ENCODE measurements at places on chromosomes 11 and 22.
A peak's percentile ranks its signal among the peaks of the same experiment; 100 is the strongest.

GRCh38 chr11:3129591-3130268 is 35.4 kb downstream of the OSBPL5 start:
- DNase-seq = peak; percentile 31

DNA sequence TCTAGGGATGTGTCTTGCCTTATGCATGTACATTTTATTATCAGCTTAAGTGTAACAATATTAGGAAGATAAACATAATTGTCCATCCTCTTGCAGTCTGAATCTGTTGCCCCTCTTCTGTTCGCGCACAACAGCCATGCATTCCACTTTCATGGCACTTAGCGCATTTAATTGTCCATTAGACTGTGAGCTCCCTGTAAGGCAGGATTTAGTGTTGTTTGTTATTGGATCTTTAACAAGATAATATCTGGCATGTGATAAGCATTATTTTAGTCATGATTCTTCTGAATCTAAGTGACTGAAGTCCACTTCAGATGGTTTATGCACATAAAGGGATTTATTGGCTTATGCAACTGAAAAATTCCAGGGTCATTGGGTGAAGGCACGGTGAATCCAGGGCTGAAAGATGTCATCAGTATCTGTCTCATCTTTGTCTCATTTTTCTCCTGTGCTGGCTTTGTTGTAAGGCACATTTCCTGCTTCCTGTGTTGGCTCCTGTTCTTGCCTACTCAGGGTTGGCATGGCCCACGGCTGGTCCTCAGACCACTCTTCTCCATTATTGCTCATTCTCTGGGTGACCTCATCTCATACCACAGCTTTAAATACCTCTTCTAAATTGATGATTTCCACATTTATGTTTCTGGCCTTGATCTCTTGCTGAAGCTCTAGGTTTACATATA is 37.6 kb downstream of the ATXN10 start:
- no peak for DNase-seq

- DNase-seq = no peak
Observed at GRCh38 chr11:26948881-26949280, 45.0 kb upstream of the FIBIN start.

GRCh38 chr11:61172356-61172755 is 11.1 kb upstream of the VPS37C start:
- DNase-seq = no peak
